ENCODE measurements at places on chromosomes 11 and 22. TPM values are rescaled to one million over a fixed set of nuclear protein-coding genes. Genes with fewer than 3 reads are reported as not detected.

The IL17REL gene
- total RNA-seq, result not detected

The CRYBB1 gene
- total RNA-seq, result not detected

The DNHD1 gene
- total RNA-seq, result 2.0 TPM

The MS4A14 gene
- total RNA-seq, result not detected

The XKR3 gene
- total RNA-seq, result not detected

The CD3E gene
- total RNA-seq, result not detected

The ART1 gene
- total RNA-seq, result not detected

The GAL3ST3 gene
- 0.28 TPM for total RNA-seq

The NAALAD2 gene
- total RNA-seq, result not detected

The ZBTB16 gene
- 5.1 TPM for total RNA-seq

The MUC5B gene
- total RNA-seq, result not detected

The CREB3L1 gene
- total RNA-seq, result 0.46 TPM

The ANGPTL5 gene
- total RNA-seq, result not detected

The SGSM1 gene
- not detected for total RNA-seq

The SLC16A8 gene
- total RNA-seq, result not detected

The LARGE2 gene
- total RNA-seq, result 25.0 TPM

The RAG2 gene
- not detected for total RNA-seq

The LRRC55 gene
- total RNA-seq, result not detected

The KCNJ11 gene
- total RNA-seq, result 0.23 TPM

The THY1 gene
- total RNA-seq, result 9.2 TPM

The OR8G5 gene
- total RNA-seq, result not detected

The SCUBE2 gene
- total RNA-seq, result not detected

The MB gene
- total RNA-seq, result not detected

The GSTP1 gene
- 4,619 TPM for total RNA-seq

The LRRN4CL gene
- 0.28 TPM for total RNA-seq

The MLC1 gene
- 0.37 TPM for total RNA-seq
